DND-41 (cell line): ENCODE measurements at places on chromosomes 2 and 18.

GRCh38 chr2:207086136-207086535 is 79.6 kb downstream of the KLF7 start:
- no peak overlapping the region for H3K27ac ChIP-seq
- no peak for DNase-seq
- H3K27me3 ChIP-seq, result no peaks in the 10 kb centered on the region
- H3K4me3 ChIP-seq, result no peak overlapping the region

DNA sequence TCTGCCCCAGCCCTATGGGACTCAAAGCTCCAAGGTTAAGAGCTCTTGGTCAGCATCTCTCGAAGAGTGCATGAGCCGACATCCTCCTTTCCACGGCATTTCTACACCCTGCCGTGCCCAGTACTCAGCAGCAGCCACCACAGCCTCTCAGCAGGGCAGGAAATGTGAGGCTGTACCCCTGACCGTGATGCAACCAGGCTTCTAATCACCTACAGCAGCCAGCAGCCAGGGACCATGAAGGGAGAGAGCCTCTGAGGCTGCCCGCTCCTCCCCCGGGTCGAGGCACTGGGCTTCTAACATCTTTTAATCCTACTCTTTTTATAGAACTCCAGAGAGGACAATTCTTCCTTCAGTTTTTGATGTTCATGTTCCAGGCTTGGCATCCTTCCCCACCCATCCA is 6.5 kb downstream of the CYS1 start:
- peaks cover 6% of the 10 kb centered on the region; the same call in 1 of the 2 replicates for H3K4me1 ChIP-seq
- no peaks in the 10 kb centered on the region for H3K36me3 ChIP-seq
- no peak overlapping the region for H3K27ac ChIP-seq
- H3K27me3 ChIP-seq, result peaks cover 24% of the 10 kb centered on the region

- H3K4me1 ChIP-seq, result peaks cover 17% of the 10 kb centered on the region
- no peak overlapping the region for H3K4me3 ChIP-seq
- H3K36me3 ChIP-seq, result no peaks in the 10 kb centered on the region
Observed at GRCh38 chr2:150620416-150620815, 132.9 kb upstream of the RND3 start.

DNA sequence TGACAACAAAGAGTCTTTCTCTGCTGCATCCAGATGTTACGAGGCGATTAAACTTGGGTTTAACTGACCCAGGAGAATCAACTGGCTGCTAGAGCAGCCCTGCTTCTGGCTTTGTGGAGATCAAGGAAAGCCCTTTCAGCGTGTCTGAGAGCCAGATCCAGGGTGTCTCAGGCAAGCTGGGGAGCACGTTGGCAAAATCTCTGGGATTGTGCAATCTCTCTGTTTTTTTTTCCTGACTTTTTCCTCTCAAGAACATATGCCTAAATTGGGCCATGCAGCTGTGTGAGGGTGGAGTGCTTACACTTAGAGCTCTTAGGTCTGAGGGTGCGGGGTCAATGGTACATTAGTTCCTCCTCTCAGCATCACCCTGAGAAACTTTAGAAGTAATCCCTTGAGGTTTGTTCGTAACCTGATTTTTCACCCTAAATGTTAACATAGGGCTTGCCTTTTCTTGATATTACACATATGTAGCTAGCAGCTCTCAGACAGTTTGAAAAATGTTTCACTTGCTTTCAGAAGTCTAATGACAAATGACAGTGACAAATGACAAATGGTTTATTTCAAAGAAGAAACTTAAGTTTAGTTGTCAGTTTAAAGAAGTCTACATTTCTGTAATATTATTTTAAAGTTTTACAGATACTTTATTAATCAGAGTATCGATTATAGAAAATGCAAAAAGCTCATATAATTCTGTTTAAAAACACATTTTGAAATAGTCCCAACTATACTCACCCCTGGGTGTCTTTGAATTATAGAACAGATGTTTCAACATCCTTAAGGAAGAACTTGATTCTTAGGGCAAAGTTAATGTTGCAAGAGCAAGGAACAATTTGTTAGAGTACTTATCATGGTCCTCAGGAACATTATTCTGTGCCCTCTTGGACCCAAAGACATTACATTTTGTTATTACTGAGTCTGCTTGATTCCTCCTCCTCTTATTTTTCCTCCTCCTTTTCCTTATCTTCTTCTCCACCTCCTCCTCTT is 38.4 kb upstream of the ZSWIM2 start:
- no peaks in the 10 kb centered on the region for H3K36me3 ChIP-seq
- no peak for DNase-seq
- no peaks in the 10 kb centered on the region for H3K4me1 ChIP-seq
- H3K27ac ChIP-seq, result no peak overlapping the region
- H3K27me3 ChIP-seq, result no peaks in the 10 kb centered on the region

DNA sequence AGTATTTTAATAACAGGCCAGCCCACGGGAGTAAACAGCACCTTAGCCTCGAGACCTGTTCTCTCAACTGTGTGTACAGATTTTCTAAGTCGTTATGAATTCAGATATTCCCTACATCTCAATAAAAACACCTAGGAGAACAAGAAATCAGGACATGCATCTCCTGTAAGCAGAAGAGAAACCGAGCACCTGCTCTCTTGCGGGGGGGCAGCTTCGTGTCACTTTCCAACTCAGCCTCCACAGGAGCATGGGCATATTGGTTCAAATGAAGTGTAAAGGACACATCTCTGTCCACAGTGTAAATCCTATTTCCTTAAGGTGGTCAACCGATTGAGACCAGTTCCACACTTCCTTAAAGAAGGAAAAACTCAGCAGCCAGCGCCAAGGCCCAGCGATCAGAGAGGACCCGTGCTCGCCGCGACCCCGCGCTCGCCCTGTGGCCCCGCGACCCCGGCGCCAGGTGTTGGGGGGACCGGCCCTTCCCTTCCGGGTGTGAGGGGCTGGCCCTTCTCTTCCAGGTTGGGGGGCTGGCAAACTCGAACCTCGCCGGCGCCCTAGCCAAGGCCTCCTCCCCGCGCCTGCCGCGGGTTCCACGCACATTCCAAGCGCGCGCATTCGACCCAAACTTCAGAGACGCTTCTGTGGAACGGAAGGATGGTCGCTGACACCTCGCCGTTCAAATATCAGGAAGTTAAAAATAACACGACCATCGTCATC is 652 bp downstream of the SH3YL1 start:
- no peak for DNase-seq
- H3K27ac ChIP-seq, result no peak overlapping the region

DNA sequence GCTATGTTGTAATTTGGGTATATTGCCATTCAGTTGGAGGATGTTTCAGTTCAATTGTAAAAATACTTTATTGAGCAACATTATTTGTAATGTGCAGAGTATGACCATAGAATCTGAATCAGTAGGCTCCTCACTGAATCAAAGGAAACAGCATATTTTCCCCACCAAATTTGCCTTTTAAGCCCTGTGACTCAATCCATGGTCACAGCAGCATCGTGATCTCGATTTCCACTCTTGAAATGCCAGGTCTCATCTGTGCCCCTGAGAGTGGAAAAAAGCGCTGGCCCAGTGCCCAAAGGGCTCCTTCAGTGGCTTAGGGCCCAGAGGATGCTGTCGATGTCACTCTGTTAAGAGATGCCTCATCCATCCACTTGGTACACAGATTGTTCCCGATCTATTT is 57.5 kb downstream of the FHOD3 start:
- no peak for DNase-seq
- H3K36me3 ChIP-seq, result no peaks in the 10 kb centered on the region
- no peaks in the 10 kb centered on the region for H3K27me3 ChIP-seq

DNA sequence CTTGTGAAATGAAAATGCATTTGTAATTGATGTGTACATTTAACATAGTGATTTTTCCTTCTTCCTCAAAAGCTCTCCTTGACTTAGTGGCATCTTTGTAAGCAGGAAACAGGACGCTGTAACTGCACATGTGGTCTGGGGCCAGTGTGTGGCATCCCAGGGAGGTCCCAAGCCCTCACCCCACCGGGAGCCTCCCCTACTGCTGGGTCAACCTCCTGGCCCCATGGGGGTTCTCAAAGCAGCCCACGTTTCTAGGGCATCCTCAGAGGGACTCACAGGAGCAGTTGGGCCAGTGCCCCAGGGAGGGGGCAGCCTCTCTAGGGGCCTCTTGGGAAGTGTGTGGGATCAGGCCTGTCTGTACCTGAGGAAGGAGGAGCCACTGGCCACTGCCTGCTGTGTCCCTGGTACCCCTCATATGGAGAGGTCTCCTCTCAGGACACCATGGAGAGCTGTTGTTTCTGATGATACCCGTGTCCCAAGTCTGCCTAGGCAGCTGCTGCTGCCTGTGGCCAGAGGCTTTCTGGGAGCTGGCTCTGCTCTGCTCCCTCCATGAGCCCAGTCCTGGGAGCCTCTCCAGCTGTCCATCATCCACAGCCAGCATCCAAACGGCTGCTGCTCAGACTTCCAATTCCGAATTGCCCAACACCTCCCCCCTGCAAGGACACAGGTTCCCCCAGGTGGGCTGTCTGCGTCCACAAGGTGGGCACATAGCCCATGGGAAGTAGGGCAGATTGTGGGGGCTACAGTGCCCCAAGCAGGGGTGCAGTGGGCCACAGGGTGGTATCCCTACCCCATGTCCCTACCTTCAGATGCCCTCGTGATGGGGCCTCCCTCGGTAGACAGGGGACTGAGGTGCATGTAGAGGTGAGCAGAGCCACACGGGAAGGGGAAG is 13.4 kb downstream of the ARHGEF4 start:
- no peak overlapping the region for H3K27ac ChIP-seq
- no peaks in the 10 kb centered on the region for H3K36me3 ChIP-seq
- no peaks in the 10 kb centered on the region for H3K4me1 ChIP-seq
- no peaks in the 10 kb centered on the region for H3K27me3 ChIP-seq
- no peak for DNase-seq

GRCh38 chr18:24271381-24272228 is 126.0 kb downstream of the OSBPL1A start:
- H3K27me3 ChIP-seq, result no peaks in the 10 kb centered on the region
- no peak for DNase-seq
- no peaks in the 10 kb centered on the region for H3K4me1 ChIP-seq
- no peaks in the 10 kb centered on the region for H3K36me3 ChIP-seq

DNA sequence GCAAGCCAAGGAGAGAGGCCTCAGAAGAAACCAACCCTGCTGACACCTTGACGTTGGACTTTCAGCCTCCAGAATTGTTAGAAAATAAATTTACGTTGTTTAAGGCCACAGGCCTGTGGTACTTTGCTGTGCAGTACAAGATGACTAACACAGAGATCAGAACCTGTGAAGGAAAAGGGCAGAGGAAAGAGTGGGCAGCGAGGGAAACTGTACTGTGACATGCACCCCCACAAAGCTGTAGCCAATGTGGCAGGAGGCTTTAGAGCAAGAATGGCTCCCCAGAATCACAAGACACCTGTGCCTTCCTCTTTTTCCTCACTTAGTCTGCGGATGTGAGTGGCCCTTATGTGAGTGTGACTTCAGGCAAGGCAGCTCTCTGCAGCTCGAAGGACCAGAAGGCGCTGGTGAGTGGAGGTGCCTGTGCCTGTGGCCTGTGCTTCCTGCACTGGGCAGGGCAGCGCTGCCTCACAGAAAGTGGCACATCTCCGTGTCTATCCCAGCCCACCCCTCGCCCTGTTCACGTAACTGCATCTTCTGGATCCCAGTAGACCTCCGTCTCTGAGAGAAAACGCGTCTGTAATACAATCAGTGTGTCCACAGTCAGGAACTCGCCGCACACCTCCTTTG is 89.5 kb downstream of the MRPS9 start:
- no peaks in the 10 kb centered on the region for H3K36me3 ChIP-seq
- H3K27ac ChIP-seq, result no peak overlapping the region
- DNase-seq, result no peak
- H3K4me3 ChIP-seq, result no peak overlapping the region

- no peak for DNase-seq
- H3K4me3 ChIP-seq, result peak overlapping the region; percentile 59; the same call in 1 of the 2 replicates
- H3K4me1 ChIP-seq, result peaks cover 40% of the 10 kb centered on the region
- H3K36me3 ChIP-seq, result peaks cover 6% of the 10 kb centered on the region
Observed at GRCh38 chr2:37323176-37323780, 1.4 kb downstream of the PRKD3 start.

GRCh38 chr2:95265182-95265581 is 9.1 kb upstream of the PROM2 start:
- peaks cover 3% of the 10 kb centered on the region for H3K27me3 ChIP-seq
- H3K27ac ChIP-seq, result no peak overlapping the region
- no peaks in the 10 kb centered on the region for H3K36me3 ChIP-seq
- no peak overlapping the region for H3K4me3 ChIP-seq
- no peak for DNase-seq
- no peaks in the 10 kb centered on the region for H3K4me1 ChIP-seq
